ENCODE measurements at places on chromosomes 4 and X.

DNA sequence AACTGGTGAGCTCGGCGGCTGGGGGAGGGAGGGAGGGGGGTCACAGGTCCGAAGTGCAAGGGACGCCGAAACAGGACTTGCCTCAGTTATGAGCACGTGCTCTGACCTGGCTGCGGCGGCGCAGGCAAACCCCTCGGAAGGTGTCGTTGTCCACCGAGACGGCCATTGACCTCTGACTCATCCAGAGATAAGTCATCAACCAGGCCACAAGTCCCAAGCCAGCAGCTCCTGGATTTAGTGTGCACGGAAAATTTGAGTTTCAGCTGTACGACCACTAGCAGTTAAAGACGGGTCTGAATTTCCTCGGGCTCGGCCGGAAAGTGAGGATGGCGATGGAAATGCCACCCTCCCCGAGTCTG, 674 bp downstream of the SH3D19 start:
- H3K36me3 ChIP-seq: no peaks in the 10 kb centered on the region
- DNase-seq: no peak
- peaks cover 83% of the 10 kb centered on the region for H3K27me3 ChIP-seq

- no peak overlapping the region for H3K27ac ChIP-seq
- H3K27me3 ChIP-seq: no peaks in the 10 kb centered on the region
- no peak overlapping the region for H3K4me3 ChIP-seq
- no peaks in the 10 kb centered on the region for H3K36me3 ChIP-seq
- H3K4me1 ChIP-seq: no peaks in the 10 kb centered on the region
Observed at GRCh38 chrX:138986235-138986634, 274.7 kb upstream of the FGF13 start.

DNA sequence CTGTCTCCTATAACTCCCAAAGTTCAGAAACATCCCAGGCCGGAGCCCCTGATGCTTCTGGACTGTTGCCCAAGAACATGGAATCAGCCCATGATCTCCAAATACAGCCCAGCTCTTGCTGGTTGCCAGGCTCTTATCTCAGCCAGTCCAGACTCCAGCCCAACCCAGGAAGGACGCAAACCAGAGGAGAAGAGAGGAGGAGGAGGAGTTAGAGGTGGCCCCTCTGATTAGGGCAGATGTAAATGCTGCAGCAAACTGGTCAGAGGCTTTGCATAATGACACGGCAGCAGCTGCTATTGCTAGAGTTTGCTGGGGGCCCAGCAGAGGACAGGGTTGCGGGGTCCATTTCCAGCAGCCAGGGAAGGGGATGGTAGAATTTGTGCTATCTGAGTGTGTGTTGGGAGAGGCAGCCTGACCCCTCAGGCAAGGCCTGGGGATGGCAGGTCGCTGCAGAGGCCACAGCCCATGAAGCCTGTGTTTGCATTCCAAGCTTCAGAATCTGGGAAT, 4.2 kb upstream of the OTUD5 start:
- no peak for DNase-seq
- no peak overlapping the region for H3K27ac ChIP-seq
- H3K4me1 ChIP-seq: peaks cover 9% of the 10 kb centered on the region
- H3K4me3 ChIP-seq: no peak overlapping the region
- H3K36me3 ChIP-seq: peaks cover 20% of the 10 kb centered on the region

DNA sequence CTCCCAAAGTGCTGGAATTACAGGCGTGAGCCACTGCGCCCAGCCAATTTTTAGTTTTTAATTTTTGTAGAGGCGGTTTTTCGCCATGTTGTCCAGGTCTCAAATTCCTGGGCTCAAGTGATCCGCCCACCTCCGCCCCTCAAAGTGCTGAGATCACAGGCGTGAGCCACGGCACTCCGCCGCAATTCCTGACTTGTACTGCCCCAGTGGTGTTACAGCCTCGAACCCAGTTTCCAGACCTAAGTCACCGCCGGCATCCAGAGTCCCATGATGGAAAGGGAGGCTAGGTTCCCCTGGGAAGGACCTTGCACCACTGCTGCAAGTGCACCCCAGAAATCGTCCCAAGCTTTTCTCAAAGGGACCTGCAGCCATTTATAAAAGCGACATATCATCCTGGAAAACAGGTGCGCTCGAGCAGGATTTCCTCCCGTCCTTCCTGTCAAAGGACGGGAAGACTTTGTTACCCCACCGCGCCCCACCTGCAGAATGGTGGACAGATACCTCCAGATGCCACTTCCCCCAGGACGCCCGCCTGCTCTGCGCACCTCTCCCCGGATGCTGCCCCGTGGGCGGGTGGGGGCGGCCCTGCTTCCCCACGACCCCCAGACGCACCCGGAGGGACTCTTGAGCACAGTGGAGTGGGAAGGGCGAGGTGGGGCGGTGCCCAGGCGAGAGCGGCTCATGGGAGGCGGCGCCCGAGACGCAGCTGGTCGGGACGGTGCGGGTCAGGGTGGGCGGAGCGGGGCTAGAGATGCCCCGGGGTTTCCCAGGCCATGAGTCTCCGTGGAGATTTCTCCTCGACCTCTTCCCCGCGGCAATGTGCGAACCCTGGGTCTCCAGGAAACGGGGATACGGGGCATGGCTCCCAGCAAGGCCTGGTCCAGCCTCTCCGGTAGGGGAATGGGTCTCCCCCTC, 947 bp upstream of the RPL10 start:
- no peak for DNase-seq
- peak overlapping the region; percentile 98 for H3K4me3 ChIP-seq
- H3K27me3 ChIP-seq: no peaks in the 10 kb centered on the region
- H3K4me1 ChIP-seq: peaks cover 18% of the 10 kb centered on the region

GRCh38 chrX:132636080-132636479, 147.2 kb upstream of the MBNL3 start:
- no peak overlapping the region for H3K27ac ChIP-seq
- H3K36me3 ChIP-seq: no peaks in the 10 kb centered on the region
- peaks cover 6% of the 10 kb centered on the region for H3K27me3 ChIP-seq

DNA sequence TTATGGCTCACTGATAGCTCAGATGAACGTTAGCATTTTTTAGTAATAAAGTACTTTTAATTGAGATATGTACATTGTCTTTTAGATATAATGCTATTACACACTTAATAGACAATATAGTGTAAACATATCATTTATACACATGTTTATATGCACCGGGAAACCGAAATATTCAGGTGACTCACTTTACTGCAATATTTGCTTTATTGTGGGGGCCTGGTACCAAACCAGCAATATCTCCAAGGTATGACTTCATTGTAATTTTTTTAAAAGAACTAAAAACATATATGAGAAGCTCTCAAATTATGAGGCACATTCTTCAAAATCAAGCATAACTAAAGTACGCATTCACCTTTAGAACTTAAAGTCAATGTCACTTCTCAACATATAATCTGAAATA, 231.2 kb upstream of the SLC7A11 start:
- DNase-seq: no peak
- no peaks in the 10 kb centered on the region for H3K27me3 ChIP-seq
- H3K27ac ChIP-seq: no peak overlapping the region
- no peaks in the 10 kb centered on the region for H3K4me1 ChIP-seq
- H3K4me3 ChIP-seq: no peak overlapping the region

DNA sequence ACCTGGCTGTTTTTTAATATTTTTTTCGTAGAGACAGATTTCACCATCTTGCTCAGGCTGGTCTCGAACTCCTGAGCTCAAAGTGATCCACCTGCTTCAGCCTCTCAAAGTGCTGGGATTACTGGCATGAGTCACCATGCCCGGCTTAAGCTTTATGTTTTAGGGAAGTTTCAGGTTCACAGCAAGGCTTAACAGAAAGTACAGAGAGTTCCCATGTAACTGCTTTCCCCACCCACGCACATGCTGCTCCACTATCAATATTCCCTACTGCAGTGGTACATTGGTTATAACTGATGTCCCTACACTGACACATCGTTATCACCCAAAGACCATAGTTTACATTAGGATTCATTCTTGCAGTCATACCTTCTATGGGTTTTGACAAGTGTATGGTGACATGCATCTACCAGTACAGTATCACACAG, 62.7 kb downstream of the PRPS1 start:
- H3K27me3 ChIP-seq: no peaks in the 10 kb centered on the region
- DNase-seq: no peak
- no peak overlapping the region for H3K27ac ChIP-seq
- no peaks in the 10 kb centered on the region for H3K36me3 ChIP-seq

- H3K27ac ChIP-seq: no peak overlapping the region
- H3K36me3 ChIP-seq: no peaks in the 10 kb centered on the region
- no peak overlapping the region for H3K4me3 ChIP-seq
Observed at GRCh38 chrX:145823132-145823531, 5.5 kb downstream of the SLITRK2 start.

- no peaks in the 10 kb centered on the region for H3K4me1 ChIP-seq
- H3K27ac ChIP-seq: no peak overlapping the region
- peaks cover 17% of the 10 kb centered on the region for H3K36me3 ChIP-seq
- H3K27me3 ChIP-seq: no peaks in the 10 kb centered on the region
- no peak for DNase-seq
- no peak overlapping the region for H3K4me3 ChIP-seq
Observed at GRCh38 chr4:48071191-48071590, 54.6 kb downstream of the NIPAL1 start.

GRCh38 chr4:40962551-40963180, 212.9 kb downstream of the NSUN7 start:
- H3K27ac ChIP-seq: no peak overlapping the region
- no peaks in the 10 kb centered on the region for H3K36me3 ChIP-seq
- no peaks in the 10 kb centered on the region for H3K27me3 ChIP-seq
- no peak overlapping the region for H3K4me3 ChIP-seq
- DNase-seq: no peak
- H3K4me1 ChIP-seq: no peaks in the 10 kb centered on the region

- peak overlapping the region; percentile 93 for H3K4me3 ChIP-seq
- peak overlapping the region; percentile 91 for H3K27ac ChIP-seq
- H3K36me3 ChIP-seq: peaks cover 17% of the 10 kb centered on the region
- H3K4me1 ChIP-seq: peaks cover 30% of the 10 kb centered on the region
Observed at GRCh38 chr4:39367166-39367565, 1.0 kb upstream of the RFC1 start.

- H3K4me3 ChIP-seq: peak overlapping the region; percentile 90
- DNase-seq: peak; percentile 38
- H3K27me3 ChIP-seq: no peaks in the 10 kb centered on the region
- peak overlapping the region; percentile 80 for H3K27ac ChIP-seq
- H3K4me1 ChIP-seq: peaks cover 51% of the 10 kb centered on the region
- peaks cover 14% of the 10 kb centered on the region for H3K36me3 ChIP-seq
Observed at GRCh38 chrX:153924149-153924861, 1.8 kb downstream of the ARHGAP4 start.

GRCh38 chrX:12405306-12405705, 267.0 kb downstream of the FRMPD4 start:
- no peak overlapping the region for H3K4me3 ChIP-seq
- H3K4me1 ChIP-seq: no peaks in the 10 kb centered on the region
- H3K27me3 ChIP-seq: no peaks in the 10 kb centered on the region
- no peak overlapping the region for H3K27ac ChIP-seq
- no peak for DNase-seq

DNA sequence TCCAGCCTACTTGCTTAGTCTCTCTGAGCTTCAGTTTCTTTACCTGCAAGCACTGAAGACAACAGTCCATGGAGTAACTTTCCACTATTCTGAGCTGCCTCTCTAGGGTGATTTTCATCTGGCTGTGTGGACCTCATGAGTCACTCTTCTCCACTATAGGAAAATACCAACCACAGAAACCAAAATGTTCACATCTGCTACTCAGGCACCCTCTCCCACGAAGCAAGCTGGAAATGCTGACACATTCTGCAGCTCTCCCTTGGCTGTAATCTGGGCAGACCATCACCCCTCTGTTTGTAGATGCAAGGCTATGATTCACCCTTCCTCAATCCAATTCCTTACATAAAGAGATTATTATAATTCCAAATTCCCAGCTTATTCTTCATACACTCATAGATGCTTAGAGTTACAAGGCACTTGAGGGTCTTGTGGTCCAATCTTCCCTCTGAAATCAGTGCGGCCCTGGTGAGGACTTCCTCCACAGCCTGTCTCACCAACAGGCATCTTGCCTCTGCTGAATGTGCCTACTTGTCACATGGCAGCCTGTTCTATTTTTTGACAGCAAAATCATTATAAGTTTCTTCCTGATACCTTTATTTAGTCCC, 97.0 kb upstream of the LNX1 start:
- no peak overlapping the region for H3K27ac ChIP-seq
- H3K4me3 ChIP-seq: no peak overlapping the region
- H3K27me3 ChIP-seq: peaks cover 25% of the 10 kb centered on the region
- no peak for DNase-seq
- H3K4me1 ChIP-seq: no peaks in the 10 kb centered on the region

DNA sequence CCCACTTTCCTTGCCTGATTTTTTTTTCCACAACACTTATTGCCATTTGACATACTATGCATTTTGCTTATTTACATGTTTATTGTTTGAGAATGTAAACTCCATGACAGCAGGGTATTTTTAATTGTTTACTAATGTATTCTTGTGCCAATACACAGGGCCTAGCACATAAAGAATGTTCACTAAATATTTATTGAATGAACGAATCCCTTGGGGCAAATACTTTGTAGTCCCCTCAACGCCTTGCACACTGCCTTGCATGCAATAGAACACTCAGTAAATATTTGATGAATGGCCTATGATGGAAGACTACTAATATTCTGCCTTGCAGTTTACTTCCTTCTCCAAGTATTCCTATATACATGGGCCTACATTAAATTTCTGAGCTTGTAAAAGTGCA, 1.4 kb upstream of the PRPS1 start:
- DNase-seq: no peak
- no peak overlapping the region for H3K4me3 ChIP-seq
- H3K36me3 ChIP-seq: peaks cover 7% of the 10 kb centered on the region
- H3K27me3 ChIP-seq: no peaks in the 10 kb centered on the region
- no peak overlapping the region for H3K27ac ChIP-seq
- H3K4me1 ChIP-seq: peaks cover 18% of the 10 kb centered on the region

GRCh38 chrX:16469870-16470269, 180.1 kb upstream of the S100G start:
- no peaks in the 10 kb centered on the region for H3K4me1 ChIP-seq
- no peak overlapping the region for H3K27ac ChIP-seq
- no peak for DNase-seq
- peaks cover 9% of the 10 kb centered on the region for H3K27me3 ChIP-seq

GRCh38 chrX:68945603-68946228, 116.9 kb downstream of the EFNB1 start:
- H3K27ac ChIP-seq: no peak overlapping the region
- DNase-seq: no peak
- H3K4me1 ChIP-seq: no peaks in the 10 kb centered on the region
- peaks cover 2% of the 10 kb centered on the region for H3K36me3 ChIP-seq

DNA sequence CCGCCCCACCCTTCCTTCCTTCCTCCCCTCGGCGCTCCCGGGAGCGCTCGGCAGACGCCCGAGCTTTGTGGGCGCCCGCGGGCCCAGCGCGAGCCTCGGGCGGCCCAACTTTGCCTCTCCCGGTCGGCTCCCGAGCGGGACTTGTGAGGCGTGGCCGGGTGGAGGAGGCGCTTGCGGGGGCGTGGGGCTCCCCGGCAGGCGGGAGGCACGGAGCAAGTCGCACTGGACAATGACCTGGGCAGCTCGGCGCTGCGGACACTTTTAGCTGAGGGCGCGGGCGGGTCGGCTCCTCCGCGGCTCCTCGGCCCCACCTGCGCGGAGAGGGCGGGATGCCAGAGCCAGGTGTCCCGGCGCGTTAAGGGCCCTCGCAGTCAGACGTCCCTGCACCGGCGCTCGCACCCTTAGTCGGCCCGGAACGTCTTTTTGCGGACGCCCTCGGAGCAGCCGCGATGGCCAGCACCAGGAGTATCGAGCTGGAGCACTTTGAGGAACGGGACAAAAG, 385 bp downstream of the DCLK2 start:
- H3K4me1 ChIP-seq: no peaks in the 10 kb centered on the region
- H3K4me3 ChIP-seq: peak overlapping the region; percentile 59
- H3K27me3 ChIP-seq: peaks cover 44% of the 10 kb centered on the region
- H3K27ac ChIP-seq: no peak overlapping the region
- H3K36me3 ChIP-seq: peaks cover 2% of the 10 kb centered on the region

All from central memory CD8-positive, alpha-beta T cell (primary cell).